Stimulated activated CD4-positive, alpha-beta T cell treated with anti-CD3 and anti-CD28 coated beads, TNF-alpha, amount 100 ng/mL, for 1 hour (primary cell): ENCODE measurements at places on chromosomes 7 and 10.
A peak's percentile ranks its signal among the peaks of the same experiment; 100 is the strongest.

- no peak for DNase-seq
Measured at GRCh38 chr10:105585753-105586152, 944.7 kb downstream of the SORCS3 start.

GRCh38 chr7:2357571-2357970 lies 2.9 kb downstream of the EIF3B start:
- no peak for DNase-seq

DNA sequence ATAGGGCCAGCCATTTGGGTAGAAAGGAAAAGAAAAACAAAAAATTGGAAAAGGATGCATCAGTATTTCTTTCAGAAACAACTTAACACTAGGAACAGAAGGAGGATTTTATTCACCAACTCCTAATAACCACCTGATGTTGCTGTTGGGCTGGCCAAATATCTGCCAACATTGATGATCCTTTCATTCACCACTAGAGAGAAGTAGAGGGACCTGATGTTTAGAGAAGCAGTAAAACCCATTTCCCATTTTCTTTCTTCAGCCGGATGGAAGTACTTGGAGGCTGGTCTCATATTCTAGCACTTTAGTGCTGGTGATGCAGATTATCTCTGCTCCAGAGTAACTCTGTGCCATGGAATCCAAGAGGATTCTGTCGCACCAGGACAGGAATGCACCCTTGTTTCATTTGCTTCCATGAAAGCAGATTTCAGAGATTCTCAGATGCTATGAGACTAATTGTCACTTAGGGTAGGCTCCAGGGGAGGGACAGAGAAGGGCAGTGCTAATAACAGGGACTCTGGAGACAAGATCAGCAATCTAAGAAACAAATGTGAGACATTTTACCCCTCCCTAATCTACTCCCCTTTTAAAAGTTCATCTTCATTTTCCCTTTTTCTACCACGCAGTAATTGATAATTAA lies 3.1 kb downstream of the KLLN start:
- no peak for DNase-seq

DNA sequence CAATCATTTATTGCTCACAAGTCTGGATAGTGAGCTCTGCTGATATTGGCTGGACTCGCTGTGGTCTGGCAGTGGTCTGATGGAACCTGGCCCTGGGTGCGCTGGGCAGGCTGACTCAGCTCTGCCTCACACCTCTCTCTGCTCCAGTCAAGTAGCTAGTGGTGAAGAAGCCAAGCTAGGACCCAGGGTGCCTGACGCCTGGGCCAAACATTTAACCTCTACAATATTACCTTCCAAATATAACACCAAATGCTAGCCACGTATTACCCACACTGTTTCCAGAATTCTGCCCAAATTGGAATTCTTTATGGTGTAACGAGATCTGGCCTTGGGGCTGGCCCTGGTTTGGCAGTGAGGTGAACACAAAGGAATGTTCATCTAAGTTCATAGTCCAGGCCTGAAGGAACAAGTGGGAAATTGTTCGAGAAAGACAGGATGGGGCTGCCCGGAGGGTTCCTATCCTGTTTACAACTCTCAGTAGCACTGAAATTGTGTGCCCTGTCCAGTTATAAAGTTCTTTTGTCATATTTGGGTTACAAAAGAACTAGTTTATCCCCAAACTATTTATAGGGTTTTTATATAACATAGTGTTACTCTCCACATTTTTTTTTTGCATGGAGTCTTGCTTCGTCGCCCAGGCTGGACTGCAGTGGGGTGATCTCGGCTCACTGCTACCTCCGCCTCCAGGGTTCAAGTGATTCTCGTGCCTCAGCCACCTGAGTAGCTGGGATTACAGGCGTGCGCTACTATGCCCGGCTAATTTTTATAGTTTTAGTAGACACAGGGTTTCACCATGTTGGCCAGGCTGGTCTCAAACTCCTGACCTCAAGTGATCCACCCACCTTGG lies 16.3 kb downstream of the OR2AE1 start:
- no peak for DNase-seq

GRCh38 chr10:71433768-71434744 lies 37.3 kb downstream of the CDH23 start:
- DNase-seq = no peak

- no peak for DNase-seq
Measured at GRCh38 chr10:88114368-88114767, 250.9 kb downstream of the PTEN start.

- no peak for DNase-seq
Measured at GRCh38 chr7:27115221-27116026, 12.9 kb upstream of the HOXA2 start.

DNA sequence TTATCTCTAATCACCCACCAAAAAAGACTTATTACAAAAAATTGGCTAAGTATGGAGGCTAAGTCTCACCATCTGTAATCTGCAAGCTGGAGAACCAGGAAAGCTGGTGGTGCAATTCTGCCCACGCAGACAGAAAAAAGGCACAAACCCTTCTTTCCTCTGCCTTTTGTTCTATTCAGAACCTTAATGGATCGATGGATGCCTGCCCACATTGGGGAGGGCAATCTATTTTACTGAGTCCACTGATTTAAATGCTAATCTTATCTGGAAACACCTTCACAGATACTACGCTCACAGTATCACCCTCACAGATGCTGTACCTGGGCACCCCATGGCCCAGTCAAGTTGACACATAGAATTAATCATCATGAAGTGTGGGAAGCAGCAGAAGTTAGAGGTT lies 10.2 kb downstream of the IGFBP3 start:
- DNase-seq = no peak

- no peak for DNase-seq
Measured at GRCh38 chr10:107915215-107915610, 750.7 kb upstream of the SORCS1 start.

GRCh38 chr7:151711906-151712809 lies 164.8 kb downstream of the PRKAG2 start:
- DNase-seq = no peak

DNA sequence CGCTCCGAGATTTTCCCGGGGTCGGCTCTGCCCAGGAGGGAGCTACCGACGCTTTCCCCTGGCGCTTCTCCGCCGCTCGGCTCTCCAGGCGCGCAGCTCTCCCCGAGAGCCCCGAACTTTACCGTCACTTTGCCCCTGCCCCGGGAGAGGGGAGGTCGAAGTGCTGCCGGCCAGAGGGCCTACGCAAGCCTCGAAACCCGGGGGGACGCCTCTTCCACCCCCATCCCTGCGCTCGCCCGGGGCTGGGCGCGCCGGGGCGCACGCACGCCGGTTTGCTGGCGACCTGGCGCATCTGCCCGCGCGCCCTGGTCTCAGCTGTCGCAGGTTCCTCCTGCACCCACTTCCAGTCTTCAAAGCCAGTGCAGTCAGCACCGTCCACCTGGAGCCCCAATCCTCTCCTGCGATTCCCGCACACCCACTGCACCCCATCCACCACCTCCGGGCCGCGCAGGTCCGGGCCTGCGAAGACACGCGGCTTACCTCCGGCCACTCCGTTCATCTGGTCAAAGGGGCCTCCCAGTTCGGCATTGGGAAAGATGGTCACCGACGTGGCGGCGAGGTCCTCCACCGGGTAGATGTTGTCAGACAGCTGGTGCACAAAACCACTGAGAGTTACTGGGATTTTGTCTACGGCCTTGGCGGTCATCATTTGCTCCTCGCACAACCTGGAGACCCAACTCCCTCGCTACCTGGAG lies 638 bp downstream of the EGR2 start:
- DNase-seq = no peak

GRCh38 chr7:111101856-111102646 lies 11.1 kb downstream of the LRRN3 start:
- no peak for DNase-seq

- DNase-seq = no peak
Measured at GRCh38 chr7:77407906-77408305, 8.2 kb downstream of the GSAP start.

GRCh38 chr7:134724606-134725005 lies 54.8 kb upstream of the CALD1 start:
- no peak for DNase-seq

- DNase-seq = no peak
Measured at GRCh38 chr10:123149568-123150270, 1.8 kb downstream of the HMX2 start.

GRCh38 chr10:31133792-31134310 lies 102.2 kb upstream of the ZNF438 start:
- DNase-seq = peak; percentile 49

DNA sequence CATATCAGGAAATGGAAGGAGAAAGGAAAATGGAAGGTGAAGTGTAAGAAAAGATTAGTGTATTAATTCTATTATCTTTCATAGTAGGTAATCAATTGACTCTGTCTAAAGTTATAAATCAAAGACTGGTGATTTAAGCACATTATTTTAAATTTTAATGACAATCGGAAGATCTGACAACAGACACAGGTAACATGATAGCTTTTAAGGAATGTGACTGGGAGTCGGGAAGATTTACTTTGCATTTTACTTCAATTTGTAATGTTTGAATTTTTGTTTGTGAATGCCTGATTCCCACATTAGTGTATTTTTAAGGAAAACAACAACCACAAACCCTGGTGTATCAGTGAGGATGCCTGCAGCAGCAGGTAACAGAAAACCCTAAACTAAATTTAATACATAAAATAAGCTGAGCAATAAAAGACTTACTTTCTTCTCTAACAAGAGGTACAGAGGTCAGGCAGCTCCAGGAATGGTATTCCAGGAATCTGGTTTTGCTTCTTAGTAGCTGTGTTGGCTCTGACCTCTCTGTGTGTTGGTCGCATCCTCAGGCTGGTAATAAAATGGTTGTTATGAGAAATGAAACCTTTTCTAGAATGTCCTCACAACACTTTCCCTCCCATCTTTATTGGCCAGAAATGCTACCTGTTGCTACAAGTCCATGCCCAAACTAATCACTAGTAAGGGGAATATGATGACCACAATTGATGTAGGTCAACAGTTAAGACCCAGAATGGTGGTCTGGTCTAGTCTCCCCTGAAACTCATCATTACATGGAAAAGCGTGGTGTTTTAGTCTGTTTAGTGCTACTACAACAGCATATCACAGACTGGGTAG lies 12.2 kb downstream of the DNAJB9 start:
- DNase-seq = no peak

DNA sequence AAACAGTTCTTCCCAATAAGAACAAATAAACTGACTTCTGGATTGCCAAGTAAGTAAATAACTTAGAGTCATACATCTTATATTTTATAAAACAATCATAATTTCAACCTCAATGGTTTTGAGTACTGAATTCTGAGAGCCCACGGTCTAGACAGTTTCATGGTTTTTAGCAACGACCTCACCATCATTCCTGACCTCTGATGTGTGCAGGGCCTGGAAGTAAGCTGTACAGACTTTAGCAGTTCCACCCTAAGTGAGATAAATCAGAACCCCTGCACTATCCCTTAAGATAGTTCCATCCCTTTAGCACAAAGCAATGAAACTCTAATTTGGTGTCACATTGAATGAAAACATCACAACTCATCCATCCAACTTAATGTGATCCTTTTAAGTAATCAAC lies 86.0 kb downstream of the NEBL start:
- no peak for DNase-seq

DNA sequence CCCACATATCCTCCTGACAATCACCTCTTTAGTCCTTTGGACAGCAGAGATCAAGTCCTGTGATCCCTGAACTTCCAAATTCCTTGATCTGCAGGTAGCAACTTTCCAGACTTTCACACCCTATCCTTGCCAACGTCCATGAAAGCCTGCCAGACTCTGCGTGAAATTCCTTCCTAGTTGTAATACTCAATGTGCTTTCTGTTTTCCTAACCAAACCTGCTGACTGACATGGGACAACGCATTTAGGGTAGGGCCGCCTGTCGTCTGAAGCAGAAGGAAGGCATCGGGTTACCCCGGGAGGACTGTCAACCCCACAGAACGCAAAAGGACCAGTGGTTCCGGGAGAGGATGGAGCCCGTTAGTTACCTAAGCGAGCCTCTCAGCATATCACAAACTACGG lies 23.9 kb downstream of the ITGA8 start:
- DNase-seq = no peak

GRCh38 chr10:128013626-128014025 lies 106.7 kb downstream of the PTPRE start:
- no peak for DNase-seq

GRCh38 chr10:70232155-70232858 lies 922 bp downstream of the PPA1 start:
- DNase-seq = no peak

DNA sequence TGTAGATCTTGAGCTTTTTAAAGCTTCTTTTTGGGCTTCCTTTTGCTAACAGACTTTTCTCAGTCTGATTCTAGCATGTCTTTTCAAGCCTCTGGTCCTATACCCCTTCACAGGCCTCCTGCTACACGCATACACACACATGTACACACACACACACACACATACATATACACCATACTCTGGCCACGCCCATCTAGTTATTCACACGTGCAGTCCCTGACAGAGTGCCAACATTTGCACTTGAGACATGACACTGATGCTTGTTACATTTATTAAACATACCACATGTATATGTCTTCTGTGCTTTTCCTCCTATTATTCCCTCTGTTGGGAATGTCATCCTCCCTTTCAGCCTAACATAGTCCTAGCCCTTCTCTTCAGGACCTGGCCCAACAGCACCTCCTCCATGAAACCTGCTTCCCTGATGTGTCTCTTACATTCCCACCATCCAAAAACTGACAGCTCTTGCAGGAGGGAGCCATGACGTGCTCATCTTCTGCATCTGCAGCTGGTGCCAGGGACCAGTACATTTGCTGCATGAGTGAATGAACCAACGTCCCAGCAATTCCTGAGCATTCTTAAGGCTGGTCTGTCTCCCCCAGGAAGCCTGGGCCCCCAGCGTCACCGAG lies 222.1 kb downstream of the ARHGAP12 start:
- no peak for DNase-seq

GRCh38 chr7:34155220-34155908 lies 250.0 kb downstream of the BMPER start:
- DNase-seq = no peak

DNA sequence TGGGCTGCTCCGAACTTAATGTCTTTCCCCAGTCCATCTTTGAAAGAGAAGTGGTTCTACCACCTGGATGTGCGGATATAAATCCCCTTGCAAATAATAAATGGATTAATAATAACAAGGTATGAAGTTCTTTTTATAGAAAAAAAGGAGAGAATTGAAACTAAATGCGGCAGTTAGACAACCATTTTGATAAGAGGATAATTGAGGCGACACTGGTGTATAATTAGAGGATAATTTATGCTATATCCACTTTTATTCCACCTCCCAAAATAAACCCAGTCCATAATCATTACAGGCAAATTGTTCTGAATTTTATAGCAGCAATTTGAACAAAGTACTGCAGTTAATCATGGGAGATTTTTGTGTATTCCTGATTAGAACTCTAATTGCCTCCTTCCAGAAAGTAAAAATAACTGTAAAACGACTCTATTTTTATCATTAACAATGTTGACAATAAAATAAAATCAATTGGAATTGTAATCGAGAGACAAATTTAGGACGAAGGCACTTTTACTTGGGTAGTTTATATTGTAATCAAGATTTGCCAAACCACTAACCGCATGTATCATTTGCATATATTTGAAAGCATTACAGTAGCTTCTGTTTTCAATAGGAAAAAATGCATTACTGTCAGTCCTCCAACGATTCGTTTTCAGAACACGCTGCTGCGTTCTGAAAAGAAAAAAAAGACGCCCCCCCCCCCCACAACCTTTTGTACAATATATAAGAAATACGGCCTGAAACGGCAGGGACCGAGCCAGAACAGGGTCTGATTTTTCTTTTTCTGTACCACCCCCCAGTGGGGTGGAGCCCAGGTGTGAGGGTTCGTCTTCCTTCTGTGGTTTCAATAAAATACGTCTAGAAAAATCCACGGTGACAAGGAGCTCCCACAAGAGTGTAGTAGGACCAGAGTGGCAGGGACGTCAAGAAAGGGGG lies 838 bp upstream of the DLX6 start:
- DNase-seq = no peak

GRCh38 chr7:134593530-134594392 lies 44.9 kb downstream of the AKR1B15 start:
- no peak for DNase-seq
